PC-9 (cell line): ENCODE measurements at places on chromosomes 1 and 21. TPM values are rescaled to one million over a fixed set of nuclear protein-coding genes. Genes with fewer than 3 reads are reported as not detected.

DNA sequence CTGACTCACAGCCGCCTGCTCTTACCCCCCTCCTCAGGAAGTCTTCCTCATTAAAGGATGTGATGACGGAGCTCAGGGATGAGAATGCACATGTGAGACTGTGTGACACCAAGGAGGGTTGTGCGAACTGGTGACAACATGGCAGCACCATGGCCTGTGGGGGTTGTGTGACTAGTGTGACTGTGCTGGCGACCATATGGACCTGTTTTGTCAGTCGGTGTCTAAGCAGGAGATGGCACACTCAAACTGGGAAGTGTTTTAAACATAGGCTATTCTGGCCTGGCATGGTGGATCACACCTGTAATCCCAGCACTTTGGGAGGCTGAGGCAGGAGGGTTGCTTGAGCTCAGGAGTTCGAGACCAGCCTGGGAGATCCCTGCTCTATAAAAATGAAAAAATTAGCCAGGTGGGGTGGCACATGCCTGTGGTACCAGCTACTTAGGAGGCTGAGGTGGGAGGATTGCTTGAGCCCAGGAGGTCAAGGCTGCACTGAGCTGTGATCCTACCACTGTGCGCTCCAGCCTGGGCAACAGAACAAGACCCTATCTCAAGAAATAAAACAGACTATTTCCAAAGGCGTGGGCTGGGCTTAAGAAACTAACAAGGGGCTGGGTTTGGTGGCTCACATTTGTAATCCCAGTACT lies 7.4 kb downstream of the TRNP1 start:
- DNase-seq = no peak

DNA sequence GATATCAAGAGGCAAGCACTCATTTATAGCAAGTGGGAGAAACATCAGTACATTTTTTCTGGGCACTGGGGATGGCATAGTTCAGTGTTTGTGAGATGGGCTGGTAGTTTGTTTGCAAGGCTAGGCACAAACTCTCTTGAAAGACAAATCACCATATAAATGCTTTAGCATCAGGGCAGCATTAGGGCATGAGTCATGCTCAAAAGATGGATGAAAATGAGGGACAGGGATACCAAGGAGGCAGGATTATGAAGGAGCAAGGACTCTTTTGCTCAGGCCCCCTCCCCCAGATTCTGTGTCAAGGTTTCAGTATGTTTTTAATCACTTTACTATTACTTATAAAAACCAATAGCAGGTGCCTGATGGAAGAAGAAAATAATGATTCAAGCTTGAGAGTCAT lies 43.9 kb upstream of the CAMK1G start:
- no peak for DNase-seq

DNA sequence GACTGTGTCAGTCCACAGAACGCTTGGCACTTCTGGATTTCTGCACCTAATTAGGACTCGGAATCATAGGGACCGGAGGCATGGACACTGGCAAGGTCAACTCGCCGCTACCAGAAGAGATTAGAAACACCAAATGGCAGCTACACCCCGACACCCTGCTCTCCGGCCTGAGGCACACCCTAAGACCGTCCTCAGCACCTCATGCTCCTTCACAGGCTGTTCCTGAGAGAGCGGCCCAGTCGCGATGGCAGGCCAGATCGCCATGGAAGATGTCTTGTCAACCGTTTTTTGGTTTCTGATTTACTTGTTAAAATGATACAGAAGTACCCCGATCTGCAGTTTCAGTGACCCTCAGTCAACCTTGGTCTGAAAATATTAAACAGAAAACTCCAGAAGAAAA lies 46.8 kb downstream of the NPHP4 start:
- no peak for DNase-seq

DNA sequence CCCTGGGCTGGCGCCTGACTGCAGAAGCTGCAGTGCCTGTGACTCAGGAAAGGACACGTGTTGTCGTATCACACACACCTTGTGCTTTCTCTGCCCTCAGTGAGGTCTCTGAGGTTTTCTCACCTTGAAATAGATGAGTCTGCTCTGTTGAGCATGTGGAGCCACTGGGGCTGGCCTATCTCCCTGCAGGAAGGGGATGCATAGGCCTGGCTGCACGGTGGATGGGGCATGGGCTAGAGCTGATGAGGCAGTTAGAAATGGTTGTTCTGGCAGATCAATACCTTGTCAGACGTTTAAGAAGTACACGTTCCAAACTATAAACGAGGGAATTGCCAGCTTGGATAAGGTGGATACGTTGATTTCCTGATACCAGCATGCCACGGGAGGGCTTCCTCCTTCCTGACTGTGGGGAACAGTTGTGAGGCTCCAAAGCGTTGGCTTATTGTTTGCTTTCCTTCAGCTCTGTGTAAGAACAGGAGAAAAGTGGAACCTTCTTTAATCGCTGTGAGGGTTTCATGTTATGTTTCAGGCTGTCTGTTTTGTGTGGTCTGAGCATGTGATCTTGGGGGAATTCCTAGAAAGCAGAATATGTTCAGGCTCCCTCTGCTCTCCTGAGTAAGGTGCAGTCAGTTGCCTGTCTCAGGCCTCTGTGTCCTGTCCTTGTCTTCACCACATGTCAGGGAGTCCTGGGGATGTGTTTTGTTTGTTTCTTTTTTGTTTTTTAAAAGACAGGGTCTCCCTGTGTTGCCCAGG lies 44.8 kb downstream of the PCNT start:
- DNase-seq = no peak

- no peak for DNase-seq
Measured at GRCh38 chr1:101079341-101079740, 53.8 kb upstream of the DPH5 start.

The CRABP2 gene
- 142 and 286 TPM in 2 replicates for total RNA-seq

GRCh38 chr1:40844079-40844478 lies 18.1 kb downstream of the CITED4 start:
- no peak for DNase-seq

GRCh38 chr1:25245809-25246599 lies 1.2 kb downstream of the RSRP1 start:
- DNase-seq = no peak

The NRIP1 gene
- total RNA-seq = 25.2 and 33.0 TPM in 2 replicates

The ECE1 gene
- 80.8 and 82.1 TPM in 2 replicates for total RNA-seq

DNA sequence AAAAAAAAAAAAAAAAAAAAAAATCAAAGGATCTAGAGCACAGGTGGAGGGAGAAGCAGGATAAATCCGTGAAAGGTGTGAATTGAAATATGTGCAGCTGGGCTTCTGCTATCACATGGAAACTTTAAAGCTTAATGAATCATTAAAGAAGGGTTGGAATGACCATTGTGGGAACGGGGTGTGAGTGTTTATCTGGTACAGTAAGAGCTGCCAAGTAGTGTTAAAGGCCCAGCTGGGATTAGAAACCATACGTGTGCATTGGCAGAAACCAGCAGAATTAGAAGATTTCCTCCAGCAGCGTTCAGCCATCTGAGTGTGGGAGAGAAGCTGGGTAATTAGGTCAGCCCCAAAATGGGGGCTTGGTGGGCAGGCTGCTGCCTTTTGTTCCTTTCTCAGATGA lies 13.5 kb downstream of the FALEC start:
- peak; percentile 49 for DNase-seq

The PRKAA2 gene
- 4.4 and 5.0 TPM in 2 replicates for total RNA-seq

GRCh38 chr1:9684801-9685200 lies 33.3 kb downstream of the PIK3CD start:
- no peak for DNase-seq

The ACTN2 gene
- total RNA-seq = not detected in 2 replicates

GRCh38 chr1:6102532-6102845 lies 56.8 kb downstream of the KCNAB2 start:
- no peak for DNase-seq

DNA sequence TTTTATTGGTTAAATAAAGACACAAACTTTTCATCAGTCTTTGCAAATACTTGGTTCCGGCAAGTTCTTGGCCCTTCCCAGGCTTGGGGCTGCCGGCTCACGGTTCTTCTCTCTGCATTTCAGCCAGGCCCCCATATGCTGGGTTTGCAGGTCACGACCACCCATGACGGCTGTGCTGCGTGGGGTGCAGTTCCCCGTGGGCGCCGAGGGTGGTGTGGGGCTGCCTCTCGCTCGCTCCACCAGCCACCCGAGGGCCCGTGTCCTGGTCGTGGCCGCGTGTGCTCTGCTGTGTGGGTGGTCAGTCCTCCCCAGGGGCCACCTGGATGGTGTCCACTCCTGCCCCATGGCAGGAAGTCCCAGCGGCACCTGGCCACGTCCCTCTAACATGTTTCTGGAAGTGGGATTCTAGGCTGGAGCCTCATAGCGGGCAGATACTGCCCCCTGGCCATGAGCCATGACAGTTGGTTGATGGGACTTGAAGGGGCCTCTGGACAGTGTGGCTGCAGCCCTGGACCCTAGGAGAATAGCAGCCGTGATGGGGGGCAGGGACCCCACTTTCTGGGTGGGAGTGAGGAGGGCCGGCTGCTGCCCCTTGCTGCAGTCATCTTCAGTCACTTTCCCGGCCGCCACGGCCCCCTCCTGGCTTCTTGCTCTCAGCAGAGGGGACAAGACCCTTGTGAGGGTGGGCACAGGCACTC lies 46.3 kb downstream of the SKI start:
- DNase-seq = no peak

The SLC16A4 gene
- 24.6 and 32.7 TPM in 2 replicates for total RNA-seq

The AADACL3 gene
- not detected in 2 replicates for total RNA-seq

GRCh38 chr1:223682502-223682901 lies 17.0 kb upstream of the CAPN8 start:
- no peak for DNase-seq

The SLFNL1 gene
- 0.35 and 0.41 TPM in 2 replicates for total RNA-seq

The RGSL1 gene
- total RNA-seq = not detected in 2 replicates

- no peak for DNase-seq
Measured at GRCh38 chr1:17908945-17909344, 153.8 kb downstream of the ACTL8 start.

DNA sequence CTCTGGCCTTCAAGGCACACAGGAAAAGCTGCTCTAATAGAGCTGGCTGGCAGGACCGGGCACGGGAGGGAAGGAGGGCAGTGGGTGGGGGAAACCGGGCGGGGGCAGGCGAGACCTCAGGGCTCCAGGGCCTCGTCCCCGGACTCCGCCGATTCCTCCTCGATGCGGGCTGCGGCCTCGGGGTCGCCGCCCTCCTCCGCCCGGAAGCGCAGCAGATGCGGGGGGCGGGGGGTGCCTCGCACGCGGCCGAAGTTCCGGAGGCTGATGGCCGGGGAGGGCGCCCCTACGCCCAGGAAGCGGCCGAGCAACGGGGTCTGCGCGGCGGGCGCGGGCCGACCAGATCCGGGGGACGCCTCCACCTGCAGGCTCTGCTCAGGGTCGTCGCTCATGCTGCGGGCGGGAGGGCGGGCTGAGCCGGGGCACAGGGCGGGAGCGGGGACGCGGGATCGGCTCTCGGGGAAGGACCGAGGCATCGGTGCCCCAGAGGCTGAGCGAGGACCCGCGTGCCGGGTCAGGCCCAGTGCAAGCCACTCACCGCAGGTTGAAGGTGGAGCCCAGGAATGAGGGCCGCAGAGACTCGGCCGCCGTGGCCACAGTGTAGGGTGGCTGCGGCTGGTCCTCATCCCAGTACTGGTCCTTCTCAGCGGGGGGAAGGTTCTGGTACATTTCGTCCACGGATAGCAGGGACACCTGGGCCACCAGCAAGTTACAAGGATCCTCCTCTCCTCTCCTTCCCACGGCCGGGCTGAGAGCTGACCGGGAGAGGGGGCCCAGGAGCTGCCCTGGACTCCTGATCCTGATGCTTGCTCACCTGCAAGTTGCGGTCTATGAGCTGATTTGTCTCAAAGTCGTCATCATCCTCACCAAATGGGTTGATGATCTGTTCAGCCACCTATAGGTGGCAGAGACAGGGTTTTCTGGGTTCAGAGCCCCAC lies 3.6 kb downstream of the BEST4 start:
- no peak for DNase-seq

The TAS1R1 gene
- not detected in 2 replicates for total RNA-seq

GRCh38 chr1:24560361-24560760 lies 4.5 kb downstream of the NCMAP start:
- no peak for DNase-seq

The PM20D1 gene
- not detected in 2 replicates for total RNA-seq
